ENCODE measurements at places on chromosomes 2 and 18.

DNA sequence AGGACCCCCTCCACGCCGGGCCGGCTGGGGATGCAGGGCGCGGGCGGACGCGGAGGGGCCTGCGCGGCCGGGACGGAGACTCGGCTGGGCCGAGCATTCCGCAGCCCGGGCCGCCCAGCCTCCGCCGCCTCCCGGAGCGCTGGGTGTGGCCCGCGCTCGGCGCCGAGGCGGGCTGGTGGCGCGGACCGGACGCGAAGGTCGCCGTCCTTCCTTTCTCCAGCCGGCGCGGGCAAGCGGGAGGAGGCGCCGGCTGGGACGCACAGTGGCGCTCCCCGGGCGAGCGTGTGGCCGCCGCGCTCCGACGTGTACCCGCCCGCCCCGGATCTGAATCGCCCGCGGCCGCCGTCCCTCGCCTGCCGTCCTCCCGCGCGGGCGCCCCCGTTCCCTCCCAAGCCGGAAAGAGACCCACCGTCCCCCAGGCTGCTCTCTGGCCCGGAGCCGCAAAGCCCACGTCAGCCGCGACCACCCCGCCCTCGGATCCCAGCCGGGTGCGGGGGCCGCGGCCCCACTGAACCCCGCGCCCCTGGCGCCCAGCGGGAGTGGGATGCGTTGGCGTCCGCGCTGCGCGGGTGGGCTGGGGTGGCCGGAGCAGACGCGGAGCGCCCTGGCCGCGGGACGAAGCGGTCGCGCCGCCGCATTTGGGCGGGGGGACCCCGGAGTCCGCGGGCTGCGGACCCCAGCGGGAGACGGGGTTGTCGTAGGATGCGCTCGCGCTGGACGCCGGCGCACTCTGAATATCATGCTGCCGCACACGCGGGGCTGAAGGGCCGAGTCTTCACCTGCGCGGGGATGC lies 634 bp downstream of the SPATS2L start:
- DNase-seq, result no peak

DNA sequence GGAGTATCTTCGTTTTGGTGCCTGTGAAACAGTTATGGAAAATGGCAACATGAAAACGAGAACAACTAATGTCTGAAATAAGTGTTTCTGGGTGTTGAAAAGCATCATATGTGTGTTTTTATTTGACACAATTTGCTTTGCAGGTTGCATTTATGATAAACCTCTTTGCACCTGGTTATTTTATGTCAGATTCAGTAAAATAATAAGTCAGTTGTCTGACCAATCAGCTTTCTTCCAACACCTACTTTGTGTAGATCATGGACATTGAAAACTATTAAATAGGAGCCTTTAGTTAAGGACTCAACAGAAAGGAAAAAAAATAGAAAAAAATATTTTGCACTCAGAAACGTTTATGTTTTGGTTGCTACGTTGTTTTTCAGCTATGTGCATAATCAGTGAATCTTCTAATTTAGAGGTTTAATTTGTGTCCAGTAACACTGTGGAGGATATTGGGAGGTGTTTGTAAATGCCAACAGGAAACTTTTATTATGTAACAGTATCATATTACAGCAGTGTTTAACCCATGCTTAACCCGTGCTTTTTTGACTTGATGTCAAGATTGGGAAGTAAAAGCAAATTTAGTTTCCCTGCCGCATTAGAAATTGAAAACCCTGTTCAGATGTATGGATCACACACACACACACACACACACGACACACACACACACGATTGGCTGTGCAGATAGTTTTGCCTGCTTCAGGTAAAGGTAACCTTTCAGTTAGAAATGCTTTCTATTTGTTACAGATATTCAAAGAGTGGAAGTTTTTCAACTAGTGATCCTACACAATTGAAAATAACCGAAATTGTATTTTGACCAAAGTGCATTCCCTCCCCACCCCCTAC lies 2.6 kb downstream of the PKP4 start:
- no peak for DNase-seq

GRCh38 chr18:76437011-76437410 lies 58.0 kb downstream of the ZNF516 start:
- no peak for DNase-seq

DNA sequence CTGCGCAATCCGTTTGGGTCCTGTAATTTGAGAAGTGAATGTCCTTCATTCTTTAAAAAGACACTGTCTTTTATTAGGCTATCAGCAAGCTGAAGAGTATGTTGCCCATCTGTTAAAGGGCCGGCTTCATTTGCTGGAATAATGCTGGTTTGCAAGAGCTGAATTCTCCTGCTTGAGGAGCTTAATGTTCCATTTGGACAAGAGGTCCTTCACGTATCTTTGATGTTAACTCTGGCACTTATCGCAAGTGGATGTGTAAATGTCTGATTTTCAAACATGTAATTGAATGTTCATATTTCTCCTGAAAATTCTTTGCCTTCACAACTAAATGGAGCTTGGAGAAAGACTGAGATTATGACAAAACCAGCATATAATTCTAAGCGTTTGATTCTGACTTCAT lies 280.8 kb upstream of the NRP2 start:
- no peak for DNase-seq

DNA sequence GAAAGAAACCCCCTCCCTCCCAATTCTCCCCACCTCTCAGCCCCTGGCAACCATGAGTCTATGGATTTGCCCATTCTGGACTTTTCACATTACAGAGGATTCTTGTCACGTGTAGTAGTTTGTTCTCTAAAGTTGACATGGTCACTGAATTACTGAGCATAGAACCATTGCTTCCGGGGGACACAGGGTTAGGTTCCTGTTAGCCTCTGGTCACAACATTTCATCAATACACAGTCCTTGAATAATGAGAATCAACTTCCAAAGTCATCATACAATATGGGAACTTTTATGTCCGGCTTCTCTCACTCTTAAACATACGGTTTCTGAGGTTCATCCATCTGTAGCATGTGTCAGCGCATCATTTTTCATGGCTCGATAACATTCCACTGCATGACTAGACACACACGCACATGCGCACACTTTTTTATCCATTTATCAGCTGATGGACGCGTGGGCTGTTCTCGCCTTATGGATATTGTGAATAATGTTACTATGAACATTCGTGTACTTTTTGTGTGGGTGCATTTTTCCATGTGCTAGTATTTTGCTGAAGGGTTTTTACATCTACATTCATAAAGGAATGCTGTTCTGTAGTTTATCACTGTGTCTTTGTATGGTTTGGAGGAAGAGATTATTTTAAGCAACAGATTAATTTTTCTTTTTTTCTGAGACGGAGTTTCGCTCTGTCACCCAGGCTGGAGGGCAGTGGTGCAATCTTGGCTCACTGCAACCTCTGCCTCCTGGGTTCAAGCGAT lies 48.1 kb downstream of the PARD6G start:
- no peak for DNase-seq

GRCh38 chr2:154187948-154188347 lies 316.2 kb downstream of the GALNT13 start:
- DNase-seq, result no peak

GRCh38 chr2:63257473-63257872 lies 206.8 kb downstream of the OTX1 start:
- DNase-seq, result no peak

- DNase-seq, result no peak
Observed at GRCh38 chr2:9294764-9295163, 88.2 kb downstream of the ASAP2 start.

GRCh38 chr2:25521126-25521525 lies 152.3 kb downstream of the DTNB start:
- DNase-seq, result no peak

GRCh38 chr2:43132683-43133301 lies 93.6 kb downstream of the ZFP36L2 start:
- DNase-seq, result no peak

- DNase-seq, result no peak
Observed at GRCh38 chr2:104371087-104371781, 482.7 kb upstream of the POU3F3 start.

- no peak for DNase-seq
Observed at GRCh38 chr18:74472312-74472711, 15.2 kb upstream of the DIPK1C start.

DNA sequence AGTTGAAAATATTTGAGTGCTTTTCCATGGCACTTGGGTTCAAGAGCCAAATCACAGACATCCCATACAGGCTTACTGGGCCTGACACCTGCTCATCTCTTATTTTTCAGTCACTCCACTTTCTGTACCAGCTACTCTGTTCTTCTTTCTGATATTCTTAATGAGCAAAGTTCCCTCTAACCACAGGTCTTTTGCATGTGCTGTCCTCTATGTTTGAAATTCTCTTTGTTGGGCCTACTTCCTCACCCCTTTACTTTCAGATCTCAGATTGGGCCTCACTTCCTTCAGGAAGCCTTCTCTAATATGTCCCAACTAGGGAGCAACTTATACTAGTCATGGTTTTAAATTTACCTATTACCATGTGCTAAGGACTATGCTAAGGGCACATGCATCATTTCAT lies 81.8 kb upstream of the RBMS1 start:
- DNase-seq, result no peak

- no peak for DNase-seq
Observed at GRCh38 chr2:158505448-158505934, 48.7 kb downstream of the PKP4 start.

DNA sequence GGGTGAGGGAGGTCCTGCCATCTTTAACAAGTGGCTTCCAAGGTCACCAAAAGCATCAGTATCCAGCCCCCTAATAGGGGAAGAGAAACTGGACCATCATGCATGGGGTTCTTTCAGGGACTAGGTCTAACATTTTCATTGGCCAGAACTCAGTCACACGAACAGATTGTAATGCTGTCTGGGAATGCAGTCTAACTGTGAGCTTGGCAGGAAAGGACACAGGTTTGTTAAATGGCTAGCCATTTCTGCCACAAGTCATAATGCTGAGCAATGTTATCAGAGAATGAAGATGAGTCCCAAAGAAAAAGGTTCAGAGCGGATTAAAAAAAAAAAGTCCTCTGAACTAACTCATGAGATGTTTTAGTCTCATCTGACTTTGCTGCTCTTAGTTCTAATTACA lies 70.9 kb upstream of the TNP1 start:
- DNase-seq, result no peak

DNA sequence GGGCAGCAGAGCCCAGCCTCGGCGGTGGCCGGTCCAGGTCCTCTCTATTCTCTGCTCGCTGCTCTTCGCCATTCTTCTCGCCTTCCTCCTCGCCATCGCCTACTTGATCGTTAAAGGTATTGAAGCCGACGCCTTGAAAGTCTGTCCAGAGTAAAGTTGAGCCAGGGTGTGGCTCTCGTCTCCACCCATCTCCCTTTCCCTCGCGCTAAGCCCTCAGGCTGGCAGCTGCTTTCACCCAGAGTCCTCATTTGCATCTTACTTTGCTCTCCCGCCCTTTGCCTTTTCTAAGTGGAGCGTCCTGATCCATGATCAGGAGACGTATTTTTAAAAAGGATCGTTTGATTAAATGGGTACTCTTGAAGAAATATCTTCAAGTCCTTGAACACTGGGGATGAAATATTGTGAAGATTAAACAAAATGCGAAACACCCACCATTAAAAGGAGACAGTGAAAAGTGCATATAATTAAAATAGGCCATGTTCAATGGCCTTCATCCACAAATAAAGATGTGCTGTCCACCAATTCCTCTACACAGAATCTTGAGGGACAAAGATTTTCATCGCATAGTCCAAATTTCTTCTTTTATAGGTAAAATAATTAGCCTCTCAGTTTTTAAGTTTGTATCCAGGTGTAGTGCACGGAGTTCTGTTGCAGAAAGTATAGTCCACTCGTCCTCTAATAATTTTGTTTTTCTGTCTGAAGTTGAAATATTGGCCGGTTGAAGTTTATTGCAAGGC lies 657 bp downstream of the ARL6IP6 start:
- no peak for DNase-seq

DNA sequence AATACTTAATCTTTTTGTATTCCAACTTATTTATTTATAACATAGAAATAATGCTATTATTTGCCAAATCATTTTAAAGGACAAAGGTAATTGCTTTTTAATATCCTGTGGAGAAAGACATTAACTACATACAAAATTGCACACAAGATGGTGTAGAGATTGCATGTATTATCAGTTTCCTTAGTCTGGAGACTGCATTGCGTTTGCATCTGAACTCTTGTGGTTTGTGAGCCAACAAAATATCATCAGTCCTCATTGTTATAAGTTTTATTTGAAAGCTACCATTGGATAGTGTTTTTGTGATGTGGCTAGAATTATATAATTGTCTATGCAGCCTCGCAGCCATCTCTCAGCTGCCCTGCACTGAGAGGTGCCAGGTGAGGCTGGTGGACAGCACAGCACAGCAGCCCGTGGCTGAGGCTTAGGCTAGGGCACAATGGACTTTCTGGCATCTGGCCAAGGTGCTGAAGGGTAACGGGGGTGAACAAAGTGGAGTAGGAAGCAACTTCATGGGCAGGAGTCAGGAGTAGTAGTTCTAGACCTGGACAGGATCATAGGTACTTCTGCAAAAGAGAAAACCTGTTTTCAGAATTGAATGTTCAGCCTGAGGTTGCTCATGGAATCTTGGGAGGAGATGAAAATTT lies 15.1 kb downstream of the RASGRP3 start:
- DNase-seq, result no peak

DNA sequence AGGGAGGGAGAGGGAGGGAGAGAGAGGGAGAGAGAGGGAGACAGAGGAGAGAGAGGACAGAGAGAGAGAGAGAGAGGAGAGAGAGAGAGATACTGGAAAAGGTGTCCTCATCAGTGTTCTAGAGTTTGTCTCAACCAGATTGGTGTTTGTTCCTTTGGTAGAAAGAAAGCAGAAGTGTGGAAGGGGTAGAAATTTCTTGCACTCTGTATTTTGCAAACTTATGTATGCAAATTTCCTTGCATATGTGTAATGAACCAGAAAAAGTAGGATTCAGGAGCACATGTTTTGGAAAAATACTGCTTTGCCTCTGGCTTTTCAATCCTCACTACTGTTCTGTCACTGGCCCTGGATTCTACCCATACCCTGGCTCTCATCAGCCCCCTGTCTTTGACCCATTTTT lies 1.1 kb upstream of the SP140 start:
- DNase-seq, result no peak

DNA sequence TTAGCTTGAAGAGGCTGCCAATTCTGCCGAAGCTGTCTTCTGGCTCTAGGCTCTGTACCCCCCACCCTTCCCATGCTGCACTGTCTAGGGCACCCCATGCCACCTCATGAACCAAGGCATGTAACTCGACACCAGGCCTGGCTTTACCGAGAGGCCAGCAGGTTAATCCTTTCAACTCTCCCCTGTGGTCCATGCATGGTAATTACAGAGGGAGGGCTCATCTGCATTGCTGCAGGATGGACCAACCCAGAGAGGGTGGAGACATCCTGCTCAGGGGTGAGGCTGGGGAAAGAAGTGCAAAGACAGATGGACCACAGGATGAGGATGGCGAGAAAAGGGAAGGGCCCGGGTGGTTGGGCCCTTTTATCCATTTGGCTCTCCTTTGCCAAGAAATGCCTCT lies 65.8 kb downstream of the KCTD1 start:
- peak; percentile 86 for DNase-seq

- no peak for DNase-seq
Observed at GRCh38 chr2:166727095-166727494, 161.2 kb upstream of the XIRP2 start.

DNA sequence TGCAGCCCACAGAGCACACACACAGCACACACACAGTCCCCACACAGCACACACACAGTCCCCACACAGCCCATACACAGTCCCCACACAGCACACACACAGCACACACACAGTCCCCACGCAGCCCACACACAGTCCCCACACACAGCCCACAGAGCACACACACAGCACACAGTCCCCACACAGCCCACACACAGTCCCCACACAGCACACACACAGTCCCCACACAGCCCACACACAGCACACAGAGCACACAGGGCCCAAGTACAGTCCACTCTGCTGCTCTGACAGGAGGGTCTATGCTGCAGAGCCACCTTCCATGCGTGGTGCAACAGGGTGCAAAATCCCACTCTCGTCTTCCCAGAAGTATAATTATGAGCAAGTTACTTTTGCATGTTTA lies 240.5 kb upstream of the SALL3 start:
- DNase-seq, result no peak

GRCh38 chr2:6975988-6976387 lies 58.8 kb downstream of the RNF144A start:
- DNase-seq, result no peak
